Kidney epithelial cell (primary cell): ENCODE measurements at places on chromosomes 6 and 20.

GRCh38 chr6:42050297-42051267 is at the start of gene TAF8:
Gene TAF8 (plus strand): TSS chr6:42050524. CDS start chr6:42050542, 18 bp downstream.
- peak; percentile 76 for DNase-seq

- DNase-seq: no peak
These were observed 83.3 kb upstream of the TNFAIP3 start for GRCh38 chr6:137783710-137784109.

GRCh38 chr6:92196325-92196724 is 1223.0 kb downstream of the EPHA7 start:
- DNase-seq: no peak

DNA sequence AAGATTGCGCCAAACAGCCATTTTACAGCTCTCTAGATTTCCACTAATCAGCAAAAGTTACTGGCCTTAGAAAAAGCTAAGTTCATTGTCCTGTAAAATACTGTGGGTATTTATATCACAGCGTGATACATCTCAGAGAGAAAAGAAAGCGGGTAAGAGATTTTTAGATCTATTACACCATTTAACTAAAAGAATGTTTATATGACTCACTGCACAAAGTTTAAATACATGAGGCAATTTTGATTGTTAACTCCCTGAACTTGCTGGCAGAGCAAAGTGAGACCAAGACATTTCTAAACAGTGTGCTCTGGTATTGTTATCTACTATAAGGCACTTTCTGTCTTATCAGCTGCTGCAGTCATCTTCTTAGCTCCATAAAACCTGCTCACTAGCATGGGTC is 314.3 kb downstream of the EPHA7 start:
- no peak for DNase-seq

GRCh38 chr20:40144581-40144980 is 544.5 kb downstream of the MAFB start:
- DNase-seq: no peak

- no peak for DNase-seq
These were observed 153.7 kb downstream of the MOXD1 start for GRCh38 chr6:132247381-132248159.

DNA sequence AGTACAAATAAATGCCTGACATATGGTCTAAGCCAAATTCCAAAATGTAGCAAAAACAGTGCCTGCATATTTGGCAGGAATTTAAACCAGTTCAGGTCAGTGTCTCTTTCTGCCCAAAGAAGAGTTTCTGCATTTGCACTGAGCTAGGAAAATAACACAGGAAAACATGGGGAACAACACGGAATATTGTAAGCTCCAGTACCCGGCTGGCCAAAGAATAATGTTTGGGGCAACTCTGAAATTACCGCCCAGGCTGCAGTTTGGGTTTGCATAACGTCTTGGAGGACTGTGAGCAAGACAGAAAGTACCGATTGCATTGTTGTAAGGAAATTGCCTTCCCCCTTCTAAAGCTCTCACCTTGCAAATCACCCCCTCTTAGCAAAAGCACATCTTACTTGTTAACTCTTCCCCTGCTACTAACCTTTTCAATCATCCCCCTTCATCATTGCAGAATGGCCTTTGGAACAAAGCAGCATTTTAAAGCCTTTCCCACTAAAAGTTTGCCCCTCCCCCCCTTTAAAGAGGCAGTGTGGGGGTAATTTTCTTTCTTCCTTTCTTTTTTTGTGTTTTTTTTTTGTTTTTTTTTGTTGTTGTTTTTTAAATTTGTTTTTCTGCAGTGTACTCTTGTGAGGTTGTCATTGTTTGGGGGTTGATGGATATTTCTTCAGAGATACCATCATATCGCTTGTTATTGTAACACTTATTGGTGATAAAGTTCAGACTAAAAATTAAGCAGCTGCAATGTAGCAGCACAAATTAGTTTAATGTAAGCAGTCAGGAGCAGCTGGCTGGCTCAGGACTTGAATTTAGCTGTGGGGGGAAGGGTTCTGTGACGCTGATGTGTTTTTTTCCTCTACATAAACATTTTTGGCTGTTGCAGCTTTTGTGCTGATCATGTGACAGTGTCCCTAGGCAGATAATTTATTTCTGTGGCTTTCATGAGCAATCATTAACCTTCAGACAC is 100.0 kb upstream of the CITED2 start:
- no peak for DNase-seq
